Peyer's patch (tissue), 4 donors: ENCODE measurements at places on chromosomes 5 and 9. TPM values are rescaled to one million over a fixed set of nuclear protein-coding genes. Genes with fewer than 3 reads are reported as not detected.

Gene DMRT3
- total RNA-seq = not detected

DNA sequence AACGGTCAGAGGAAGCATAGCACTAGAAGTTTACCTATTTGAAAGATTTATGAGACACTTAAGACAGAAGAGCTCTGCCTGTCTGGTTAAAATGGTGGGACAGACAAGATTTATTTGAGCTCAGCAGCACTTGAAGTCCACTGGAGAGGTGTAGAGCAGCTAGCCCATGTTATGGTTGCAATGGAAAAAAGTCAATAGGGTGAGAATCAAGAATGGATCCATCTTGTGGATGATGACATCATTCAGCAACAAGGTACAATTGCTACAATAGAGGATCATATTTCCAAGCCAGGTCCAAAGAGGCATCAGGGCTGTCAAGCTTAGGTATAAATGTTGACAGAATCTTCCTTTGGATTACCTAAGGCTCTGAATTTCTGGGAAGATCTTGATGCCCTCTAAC, 21.1 kb upstream of the ZNF131 start:
- no peak overlapping the region for H3K4me3 ChIP-seq
- no peaks in the 10 kb centered on the region for H3K36me3 ChIP-seq
- no peak for DNase-seq
- no peaks in the 10 kb centered on the region for H3K4me1 ChIP-seq
- H3K27ac ChIP-seq = no peak overlapping the region
- H3K27me3 ChIP-seq = no peaks in the 10 kb centered on the region

DNA sequence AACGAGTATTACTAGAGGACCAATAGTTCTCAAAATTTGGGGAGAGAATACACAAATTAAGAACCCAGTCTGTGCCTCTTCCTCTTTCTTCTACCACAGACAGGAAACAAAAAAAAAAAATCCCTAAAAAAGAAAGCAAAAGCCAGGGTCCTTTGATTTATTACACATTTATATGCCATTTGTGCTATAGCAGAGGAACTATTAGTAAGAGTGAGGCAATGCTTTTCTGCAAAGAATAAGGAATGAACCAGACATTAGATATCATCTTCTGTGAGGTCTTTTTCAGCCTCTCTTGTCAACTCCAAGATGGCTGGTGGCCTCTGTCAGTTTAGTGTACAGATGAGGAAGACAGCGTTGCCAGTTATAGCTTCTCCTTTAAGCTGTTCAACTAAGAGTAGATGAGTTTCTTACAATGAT, 127.6 kb downstream of the RFX3 start:
- H3K36me3 ChIP-seq = no peaks in the 10 kb centered on the region
- no peaks in the 10 kb centered on the region for H3K27me3 ChIP-seq
- H3K4me3 ChIP-seq = no peak overlapping the region
- H3K27ac ChIP-seq = no peak overlapping the region
- no peak for DNase-seq

- no peak for DNase-seq
- no peak overlapping the region for H3K4me3 ChIP-seq
- H3K4me1 ChIP-seq = no peaks in the 10 kb centered on the region
- H3K36me3 ChIP-seq = no peaks in the 10 kb centered on the region
These were observed 196.2 kb downstream of the MARCHF11 start for GRCh38 chr5:15983392-15983791.

GRCh38 chr9:97983589-97984187, 547 bp downstream of the ANP32B start:
- no peaks in the 10 kb centered on the region for H3K36me3 ChIP-seq
- no peaks in the 10 kb centered on the region for H3K27me3 ChIP-seq
- H3K27ac ChIP-seq = peak overlapping the region; percentile 99
- peak overlapping the region; percentile 98 for H3K4me3 ChIP-seq

Gene RABL6
- 114 TPM for total RNA-seq

- no peaks in the 10 kb centered on the region for H3K27me3 ChIP-seq
- no peaks in the 10 kb centered on the region for H3K4me1 ChIP-seq
- no peak overlapping the region for H3K27ac ChIP-seq
- H3K36me3 ChIP-seq = no peaks in the 10 kb centered on the region
- no peak overlapping the region for H3K4me3 ChIP-seq
These were observed 36.5 kb upstream of the RASA1 start for GRCh38 chr5:87231037-87231808.

- no peaks in the 10 kb centered on the region for H3K36me3 ChIP-seq
- no peak overlapping the region for H3K27ac ChIP-seq
- no peak overlapping the region for H3K4me3 ChIP-seq
- no peaks in the 10 kb centered on the region for H3K27me3 ChIP-seq
- DNase-seq = no peak
- H3K4me1 ChIP-seq = no peaks in the 10 kb centered on the region
These were observed 54.5 kb upstream of the KCNMB1 start for GRCh38 chr5:170443624-170444023.

DNA sequence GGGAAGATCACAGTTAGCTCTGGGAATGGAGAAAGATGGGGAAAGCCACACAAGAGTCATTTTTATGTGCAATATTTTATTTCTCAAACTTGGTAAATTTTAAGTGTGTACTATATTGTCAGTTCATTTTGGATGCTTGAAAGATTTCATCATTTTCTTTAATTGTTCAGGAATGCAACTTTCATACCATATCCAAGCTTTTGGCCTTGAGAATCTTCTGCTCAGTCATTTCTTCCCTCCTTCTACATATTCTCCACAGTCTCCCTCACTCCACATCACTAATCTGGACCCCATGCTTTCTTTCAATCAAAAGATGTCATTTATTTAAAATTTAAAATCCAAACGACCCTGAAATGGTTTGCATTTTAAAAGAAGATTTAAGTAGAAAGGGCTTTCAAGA, 135.4 kb downstream of the FAM114A2 start:
- no peak overlapping the region for H3K4me3 ChIP-seq
- H3K27ac ChIP-seq = no peak overlapping the region
- no peaks in the 10 kb centered on the region for H3K27me3 ChIP-seq
- H3K36me3 ChIP-seq = no peaks in the 10 kb centered on the region
